ENCODE measurements at places on chromosomes 6 and 20.

DNA sequence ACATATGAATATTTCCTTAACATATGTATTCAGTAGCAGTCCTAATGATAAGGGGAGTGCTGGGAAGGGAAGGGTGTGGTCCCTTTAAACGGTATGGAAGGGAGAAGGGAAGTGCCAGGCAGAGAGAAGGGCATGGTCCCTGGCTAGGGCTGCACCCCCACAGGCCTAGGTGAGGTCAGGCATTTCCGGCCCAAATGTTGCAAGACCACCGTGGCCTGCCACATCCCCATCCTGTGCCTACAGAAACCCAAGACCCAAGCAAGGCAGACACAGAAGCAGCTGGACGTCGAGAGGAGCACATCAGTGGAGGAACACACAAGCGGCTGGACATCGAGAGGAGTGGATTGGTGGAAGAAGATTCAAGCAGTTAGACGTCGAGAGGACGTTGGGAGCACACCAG, 5.9 kb downstream of the RRAGD start:
- no peak for DNase-seq

- DNase-seq, result no peak
Measured at GRCh38 chr20:19012676-19013075, 199.1 kb downstream of the SCP2D1 start.

DNA sequence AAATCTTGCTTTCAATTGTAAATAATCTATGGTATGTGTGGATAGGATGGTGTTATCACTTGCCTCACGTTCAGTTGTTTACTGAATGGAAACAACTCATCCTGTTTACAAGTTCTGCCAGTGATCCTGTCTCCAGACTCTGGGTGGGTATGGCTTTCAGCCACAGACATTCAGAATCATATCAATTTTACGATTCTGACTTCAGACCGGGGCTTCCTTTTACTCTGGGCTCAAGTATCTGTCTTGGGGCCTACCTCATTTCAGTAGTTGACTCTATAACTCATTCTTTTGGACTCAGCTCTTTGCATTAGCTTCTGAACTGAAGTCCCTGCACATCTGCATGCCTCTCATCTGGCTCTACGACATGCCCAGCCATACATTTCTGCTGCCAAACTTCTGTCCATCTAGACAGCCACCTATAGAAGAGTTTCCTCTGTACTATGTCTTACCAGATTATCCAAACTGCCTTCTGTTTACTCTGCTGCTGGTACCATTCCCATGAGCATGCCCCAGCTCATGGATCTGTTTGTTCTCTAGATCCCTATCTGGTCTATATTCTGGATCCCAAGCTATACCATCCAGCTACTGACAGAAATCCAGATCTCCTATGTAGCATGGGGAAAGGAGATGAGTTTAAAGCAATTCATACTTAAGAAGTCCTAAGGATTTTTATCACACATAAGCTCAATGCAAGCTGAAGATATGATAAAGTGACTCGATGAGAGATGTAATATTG, 34.3 kb downstream of the FYN start:
- DNase-seq, result no peak

- DNase-seq, result no peak
Measured at GRCh38 chr6:56649782-56650181, 7.1 kb upstream of the DST start.
